Neural crest cell (in vitro differentiated cells): ENCODE measurements at places on chromosomes 1 and 21. TPM values are rescaled to one million over a fixed set of nuclear protein-coding genes. Genes with fewer than 3 reads are reported as not detected.

Gene BSND
- not detected in 2 replicates for total RNA-seq

Gene LCE6A
- not detected in 2 replicates for total RNA-seq

Gene ELAVL4
- 0.77 and 1.7 TPM in 2 replicates for total RNA-seq

Gene WASF2
- total RNA-seq, result 81.9 and 83.1 TPM in 2 replicates

Gene NCMAP
- not detected in 2 replicates for total RNA-seq

Gene LCA5L
- total RNA-seq, result 1.2 and 1.4 TPM in 2 replicates

Gene OLFM3
- total RNA-seq, result 0.23 and 0.25 TPM in 2 replicates

Gene CYP4A22
- not detected in 2 replicates for total RNA-seq

Gene TNN
- 0.25 and 0.26 TPM in 2 replicates for total RNA-seq

Gene HOOK1
- 2.1 TPM in 2 replicates for total RNA-seq

Gene GJC2
- 0.65 and 0.68 TPM in 2 replicates for total RNA-seq

Gene IL20
- not detected in 2 replicates for total RNA-seq

Gene TGFBR3
- 14.7 and 15.1 TPM in 2 replicates for total RNA-seq

Gene PLA2G2F
- not detected in 2 replicates for total RNA-seq

Gene BRDT
- total RNA-seq, result not detected in 2 replicates

Gene MNDA
- total RNA-seq, result not detected in 2 replicates

Gene KLF17
- 0.34 TPM in 1 of 2 replicates, not detected in the other for total RNA-seq

Gene FCER1G
- total RNA-seq, result 0.93 and 1.6 TPM in 2 replicates

Gene KIF14
- total RNA-seq, result 22.0 and 23.7 TPM in 2 replicates

Gene PADI1
- not detected in 2 replicates for total RNA-seq

Gene TNFRSF25
- 23.4 and 26.1 TPM in 2 replicates for total RNA-seq

Gene SAMD11
- total RNA-seq, result 0.14 TPM in 1 of 2 replicates, not detected in the other

Gene TIE1
- 2.2 and 2.8 TPM in 2 replicates for total RNA-seq

Gene RUNX3
- total RNA-seq, result 0.16 TPM in 1 of 2 replicates, not detected in the other

Gene SELENBP1
- total RNA-seq, result 35.9 and 36.2 TPM in 2 replicates

Gene LRRC53
- total RNA-seq, result not detected in 2 replicates

Gene TMEM125
- total RNA-seq, result 0.14 TPM in 1 of 2 replicates, not detected in the other

Gene CHIT1
- total RNA-seq, result not detected in 2 replicates

Gene CELA2B
- total RNA-seq, result not detected in 2 replicates

Gene SKI
- total RNA-seq, result 58.9 and 62.0 TPM in 2 replicates

Gene KCNJ6
- total RNA-seq, result 0.68 and 0.75 TPM in 2 replicates

Gene HAPLN2
- total RNA-seq, result 0.70 and 0.91 TPM in 2 replicates

Gene ZSWIM5
- total RNA-seq, result 13.1 and 13.2 TPM in 2 replicates

Gene VSIG8
- not detected in 2 replicates for total RNA-seq

Gene NHLH2
- total RNA-seq, result 8.4 and 8.7 TPM in 2 replicates

Gene TOR1AIP2
- total RNA-seq, result 76.2 and 78.0 TPM in 2 replicates

Gene HSD3B2
- not detected in 2 replicates for total RNA-seq

Gene ATP5PF
- 114 and 124 TPM in 2 replicates for total RNA-seq

Gene GJB5
- total RNA-seq, result not detected in 2 replicates

Gene OR2L13
- total RNA-seq, result not detected in 2 replicates

Gene HIPK1
- 53.4 and 57.7 TPM in 2 replicates for total RNA-seq

Gene RIPPLY3
- total RNA-seq, result 2.6 and 3.2 TPM in 2 replicates

Gene OR6K3
- total RNA-seq, result not detected in 2 replicates

Gene CTH
- 11.3 and 12.4 TPM in 2 replicates for total RNA-seq

Gene BRWD1
- 38.4 and 42.8 TPM in 2 replicates for total RNA-seq

Gene TNFRSF4
- total RNA-seq, result 0.19 and 0.20 TPM in 2 replicates

Gene C8A
- total RNA-seq, result not detected in 2 replicates
